ENCODE measurements at places on chromosomes 5 and 9. TPM values are rescaled to one million over a fixed set of nuclear protein-coding genes. Genes with fewer than 3 reads are reported as not detected.

DNA sequence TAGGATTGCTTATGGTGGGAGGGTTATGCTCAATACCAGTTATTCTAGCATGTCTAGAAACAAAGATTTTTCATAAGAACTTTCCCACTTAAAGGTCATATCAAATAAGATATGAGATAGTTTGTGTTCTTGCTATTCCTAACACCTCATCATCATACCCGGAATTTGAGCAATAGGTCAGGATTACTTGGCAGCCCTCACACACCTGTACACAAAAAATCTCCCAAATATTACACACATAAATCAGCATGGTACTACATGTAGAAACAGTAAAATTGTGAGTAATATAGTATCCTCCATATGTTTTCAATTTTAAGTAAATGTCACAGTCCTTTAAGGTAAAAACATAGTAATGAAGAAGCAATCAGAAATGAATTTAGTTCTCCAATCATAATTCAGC is 113.7 kb downstream of the SLC25A46 start:
- no peak for DNase-seq

DNA sequence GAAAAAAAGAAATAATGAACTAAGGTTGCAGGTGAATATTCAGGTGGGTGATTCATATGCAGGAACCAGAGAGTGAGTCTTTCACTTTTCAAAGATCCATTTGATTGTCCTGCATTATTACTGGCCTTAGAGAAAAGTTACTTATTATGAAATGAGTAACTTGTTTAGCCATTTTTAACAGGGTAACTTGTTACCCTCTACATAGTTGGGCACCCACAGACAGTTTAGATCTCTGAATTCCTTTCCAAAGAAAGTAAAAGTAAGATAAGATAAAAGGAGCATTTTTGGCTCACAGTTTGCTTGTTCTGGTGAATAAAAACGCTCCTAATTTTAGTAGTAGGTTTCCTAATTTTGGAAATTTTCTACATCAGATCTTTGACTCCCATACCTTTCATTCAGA is 54.1 kb upstream of the DAB2 start:
- DNase-seq = no peak

The LCN9 gene
- not detected for total RNA-seq

The HOMER1 gene
- 4.8 TPM for total RNA-seq

- no peak for DNase-seq
Observed at GRCh38 chr5:52342361-52342760, 445.4 kb upstream of the ITGA1 start.

DNA sequence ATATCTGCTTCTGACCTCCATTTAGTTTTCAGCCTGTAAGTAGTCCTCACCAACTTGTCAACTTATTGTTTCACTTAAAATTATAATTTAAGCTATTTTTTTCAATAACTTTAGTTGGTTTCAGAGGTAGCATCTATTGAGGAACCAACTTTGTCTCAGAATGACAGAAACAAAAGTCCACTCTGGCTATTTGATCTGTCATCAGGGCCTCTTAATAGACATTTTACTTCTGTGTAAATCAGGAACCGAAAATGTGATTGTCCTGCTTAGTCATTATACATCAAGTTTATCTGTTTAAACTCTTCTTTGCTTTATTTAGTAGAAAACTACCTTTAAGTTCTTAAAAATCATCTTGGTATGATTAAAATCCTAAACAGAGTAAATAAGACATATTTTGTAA is 820.8 kb upstream of the EDIL3 start:
- DNase-seq = no peak

The STPG3 gene
- total RNA-seq = not detected

DNA sequence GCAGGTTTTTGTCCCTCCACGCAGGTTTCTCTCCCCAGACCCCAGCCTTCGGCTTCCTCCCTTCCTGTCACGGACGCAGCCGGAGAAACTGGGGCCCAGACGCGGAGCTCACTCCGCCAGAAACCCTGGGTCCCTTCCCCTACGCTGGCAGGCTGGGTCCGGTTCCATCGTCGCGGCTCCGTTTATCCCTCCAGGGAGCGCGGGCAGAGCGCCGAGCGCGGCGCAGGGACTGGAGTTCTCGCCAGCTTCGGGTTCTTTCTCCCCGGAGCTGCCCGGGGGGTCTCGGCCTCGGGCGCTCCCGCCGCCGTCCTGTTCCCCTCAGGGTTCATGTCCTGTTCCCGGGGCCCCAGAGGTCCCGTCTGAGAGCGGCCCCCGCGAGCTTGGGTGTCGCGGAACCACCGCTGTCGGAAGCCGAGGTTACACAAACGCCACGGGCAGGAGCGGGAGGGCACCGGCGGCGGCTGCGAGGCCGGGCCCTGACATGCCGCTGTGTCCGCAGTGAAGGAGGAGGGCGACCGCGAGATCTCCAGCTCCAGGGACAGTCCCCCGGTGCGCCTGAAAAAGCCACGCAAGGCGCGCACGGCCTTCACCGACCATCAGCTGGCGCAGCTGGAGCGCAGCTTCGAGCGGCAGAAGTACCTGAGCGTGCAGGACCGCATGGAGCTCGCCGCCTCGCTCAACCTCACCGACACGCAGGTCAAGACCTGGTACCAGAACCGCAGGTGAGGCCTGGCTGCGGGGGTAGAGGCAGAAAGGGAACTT is 4.6 kb downstream of the BARHL1 start:
- no peak for DNase-seq

The PCSK5 gene
- total RNA-seq = 12.5 TPM

The DDX46 gene
- total RNA-seq = 32.3 TPM

The AMBP gene
- not detected for total RNA-seq

The IL5 gene
- total RNA-seq = not detected

The KIF4B gene
- total RNA-seq = not detected

DNA sequence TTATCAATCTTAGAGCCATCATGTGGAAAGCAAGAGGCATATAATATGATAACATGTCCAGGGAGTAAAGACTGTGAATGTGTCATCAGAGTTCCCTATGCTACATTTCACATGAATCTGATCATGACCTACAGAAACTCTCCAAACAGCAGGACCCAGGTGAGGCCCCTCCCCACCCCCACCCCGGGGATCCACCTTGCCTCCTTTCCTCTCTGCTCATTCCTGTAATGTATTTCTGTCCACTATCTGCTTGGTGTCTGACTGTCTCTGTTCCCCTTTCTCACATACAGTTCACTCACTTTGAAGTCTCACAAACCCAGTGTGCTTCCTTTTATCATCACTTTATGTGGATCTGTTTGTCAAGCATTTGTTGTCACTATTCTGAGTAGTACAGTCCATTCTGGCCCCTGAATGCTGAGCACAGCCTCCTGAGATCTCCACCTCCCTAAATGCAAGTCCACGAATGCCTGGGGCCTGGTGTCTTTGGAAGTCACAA is 76.4 kb upstream of the SMARCA2 start:
- no peak for DNase-seq

GRCh38 chr5:87195104-87195591 is 72.5 kb upstream of the RASA1 start:
- no peak for DNase-seq

DNA sequence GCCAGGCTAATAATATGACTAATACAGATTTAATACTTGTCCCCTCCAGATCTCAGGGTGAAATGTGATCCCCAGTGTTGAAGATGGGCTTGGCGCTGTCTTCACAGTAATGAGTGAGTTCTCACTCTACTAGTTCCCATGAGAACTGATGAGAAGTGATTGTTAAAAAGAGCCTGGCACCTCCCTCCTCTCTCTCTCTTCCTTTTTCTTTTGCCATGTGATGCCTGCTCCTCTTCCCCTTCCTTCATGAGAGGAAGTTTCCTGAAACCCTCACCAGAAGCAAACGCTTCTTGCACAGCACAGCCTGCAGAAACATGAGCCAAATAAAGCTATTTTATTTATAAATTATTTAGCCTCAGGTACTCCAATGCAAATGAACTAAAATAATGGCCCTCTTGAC is 55.2 kb downstream of the GLDC start:
- DNase-seq = no peak

The HTR1A gene
- not detected for total RNA-seq

- peak; percentile 42 for DNase-seq
Observed at GRCh38 chr5:65100911-65101631, 332.3 kb downstream of the CWC27 start.

DNA sequence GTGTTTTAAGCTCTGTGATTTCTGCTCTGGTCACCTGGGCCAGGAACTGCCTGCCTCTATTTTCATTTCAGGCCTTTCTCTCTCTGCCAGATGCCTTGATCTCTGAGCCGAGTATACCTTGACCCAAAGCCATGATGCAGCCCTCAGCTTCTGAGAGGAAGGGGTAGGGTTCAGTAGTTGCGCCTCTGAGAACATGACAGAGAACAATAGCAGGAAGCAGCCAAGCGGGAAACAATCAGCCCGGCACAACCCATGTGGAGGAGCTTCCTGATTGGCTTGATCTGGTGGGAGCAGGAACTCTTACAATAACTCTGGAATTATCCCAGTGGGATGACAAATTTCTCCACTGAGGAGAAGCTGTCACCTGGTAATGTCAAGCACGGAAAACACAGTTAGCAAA is 127.4 kb downstream of the PALM2AKAP2 start:
- no peak for DNase-seq

The REEP2 gene
- 7.5 TPM for total RNA-seq

- DNase-seq = no peak
Observed at GRCh38 chr5:37552770-37553719, 173.9 kb downstream of the WDR70 start.

The SVEP1 gene
- 60.7 TPM for total RNA-seq

The IL33 gene
- total RNA-seq = 22.5 TPM

DNA sequence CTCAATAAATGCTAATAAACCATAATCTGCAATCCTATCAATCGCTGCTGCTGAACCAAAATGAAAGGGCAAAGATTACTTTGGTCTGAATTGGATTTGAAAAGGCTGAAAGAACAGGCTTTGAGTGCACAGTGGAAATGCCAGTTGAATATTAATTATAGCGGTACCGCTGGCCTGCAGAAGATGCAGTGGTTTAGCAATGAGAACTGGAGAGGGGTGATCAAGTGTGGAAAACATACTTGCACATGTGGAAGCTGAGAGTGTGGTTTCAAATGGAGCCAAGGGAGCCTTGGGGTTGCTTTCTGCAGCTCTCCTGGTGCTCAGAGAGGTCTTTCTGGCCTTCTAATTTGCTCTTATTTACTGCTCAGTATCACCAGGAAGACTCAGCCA is 133.9 kb downstream of the PTTG1 start:
- no peak for DNase-seq

The PLPP1 gene
- total RNA-seq = 568 TPM

DNA sequence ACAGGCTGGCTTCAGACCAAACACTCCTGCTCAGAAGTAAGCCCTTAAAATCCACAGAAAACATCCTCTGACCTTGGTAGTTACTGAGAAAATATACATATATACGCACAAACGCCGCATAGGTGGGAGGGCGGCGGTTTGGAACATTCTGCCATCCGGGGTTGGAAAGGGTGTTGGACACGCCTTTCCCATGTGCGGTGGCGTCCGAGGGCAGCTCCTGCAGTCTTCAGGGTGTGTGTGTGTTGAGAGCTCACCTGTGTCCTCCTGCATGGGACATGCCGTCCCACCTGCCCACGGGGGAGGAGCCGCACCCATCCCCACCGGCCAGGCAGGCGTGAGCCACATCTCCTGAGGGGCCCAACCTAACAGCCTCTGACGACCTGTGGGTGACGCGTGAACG is 28.2 kb downstream of the SLC9A3 start:
- no peak for DNase-seq

GRCh38 chr5:10756549-10756948 is 4.5 kb downstream of the DAP start:
- DNase-seq = no peak

DNA sequence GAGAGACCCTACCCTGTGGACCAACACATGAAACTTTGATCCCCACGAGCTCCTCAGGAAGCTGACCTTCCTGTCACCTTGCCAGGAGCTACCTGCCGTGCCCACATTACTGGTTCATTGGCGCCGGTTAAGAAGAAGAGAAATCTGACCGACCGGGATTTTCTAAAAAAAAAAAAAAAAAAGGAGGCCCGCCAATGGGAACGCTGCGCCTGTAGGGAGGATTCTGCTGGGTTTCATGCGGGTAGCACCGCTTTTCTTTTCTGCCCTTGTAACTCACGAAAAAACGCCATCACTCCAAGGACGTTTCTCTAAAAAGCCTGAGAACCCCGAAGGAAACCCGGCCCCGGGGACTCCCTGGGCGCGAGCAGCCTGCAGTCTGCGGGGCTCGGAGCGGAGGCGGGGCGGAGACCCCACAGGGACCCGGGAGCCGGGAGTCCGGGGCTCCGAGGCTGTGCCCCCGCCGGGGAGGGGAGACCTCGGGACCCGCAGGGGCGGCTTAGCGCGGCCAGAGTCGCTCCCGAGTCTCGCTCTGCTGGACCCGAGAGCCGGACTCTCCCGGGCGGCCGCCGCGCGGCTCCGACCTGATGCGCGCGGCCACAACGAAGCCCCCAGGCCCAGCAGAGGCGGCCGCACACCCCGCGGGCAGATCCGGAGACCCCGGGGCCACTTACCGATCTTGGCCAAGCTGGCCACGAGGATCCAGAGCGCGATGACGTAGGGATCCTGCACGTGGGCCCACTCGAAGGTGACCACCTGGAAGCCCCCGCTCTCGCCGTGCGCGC is 617 bp downstream of the SLC9A3 start:
- DNase-seq = no peak

DNA sequence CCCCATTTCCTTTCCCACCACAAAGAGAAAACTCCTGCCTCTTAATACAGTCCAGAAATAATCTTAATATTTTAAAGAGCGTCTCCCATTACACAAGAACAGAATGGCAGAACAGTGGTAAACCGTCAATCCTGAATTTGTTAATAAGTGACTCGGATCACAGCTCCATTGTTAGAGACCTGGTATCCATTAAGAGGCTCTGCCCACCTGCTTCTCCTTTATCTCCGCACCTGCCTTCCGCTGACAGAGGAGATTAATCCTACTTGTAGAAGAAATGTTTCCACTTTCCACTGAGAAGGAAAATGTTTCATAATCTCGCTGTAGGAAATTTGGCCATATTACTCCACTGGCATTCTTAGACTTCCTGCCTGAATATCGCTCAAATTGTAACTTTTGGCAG is 1493.2 kb downstream of the MAT2B start:
- no peak for DNase-seq

GRCh38 chr5:67381236-67381880 is 184.8 kb upstream of the CD180 start:
- DNase-seq = no peak

GRCh38 chr9:83623679-83624076 is 735 bp downstream of the IDNK start:
- no peak for DNase-seq

GRCh38 chr9:105245029-105245890 is 809 bp downstream of the SLC44A1 start:
- DNase-seq = peak; percentile 40

GRCh38 chr9:107375001-107375400 is 91.9 kb downstream of the RAD23B start:
- DNase-seq = no peak

GRCh38 chr5:136769093-136769492 is 403.7 kb upstream of the TRPC7 start:
- DNase-seq = no peak

DNA sequence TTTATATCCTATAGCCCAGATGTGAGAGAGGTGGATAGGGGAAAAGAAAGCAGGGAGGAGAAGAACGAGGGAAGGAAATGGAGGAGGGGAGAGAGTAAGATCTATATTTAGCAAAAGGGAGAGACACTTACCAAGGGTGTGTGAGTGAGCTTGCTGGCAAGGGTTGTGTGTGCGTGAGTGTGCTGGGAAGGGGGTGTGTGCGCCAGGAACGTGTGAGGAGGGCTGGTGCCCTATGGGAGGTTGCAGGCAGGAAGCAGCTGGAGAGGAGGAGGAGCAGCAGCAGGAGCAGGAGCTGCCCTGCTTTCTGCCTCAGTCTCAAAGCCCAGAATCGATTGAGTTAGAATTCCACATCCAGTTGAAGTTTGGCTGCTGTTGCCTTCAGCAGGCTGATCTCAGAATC is 148.3 kb upstream of the RUSC2 start:
- DNase-seq = peak; percentile 22

GRCh38 chr5:176180781-176181180 is 57.4 kb upstream of the SIMC1 start:
- no peak for DNase-seq

Data from tibial nerve (tissue), 4 donors.